ENCODE measurements at places on chromosomes 6 and 20. TPM values are rescaled to one million over a fixed set of nuclear protein-coding genes. Genes with fewer than 3 reads are reported as not detected.

RGS17 gene
- 3.3 TPM for total RNA-seq

TCF15 gene
- total RNA-seq: 0.90 TPM

IRF4 gene
- not detected for total RNA-seq

SYCP2 gene
- 0.19 TPM for total RNA-seq

OR14J1 gene
- not detected for total RNA-seq

WASF1 gene
- total RNA-seq: 5.3 TPM

BPI gene
- total RNA-seq: not detected

TULP4 gene
- total RNA-seq: 85.8 TPM

RIMS1 gene
- total RNA-seq: 14.0 TPM

NINL gene
- total RNA-seq: 7.6 TPM
